ENCODE measurements at places on chromosomes 2 and 18.

GRCh38 chr2:69088466-69088865 lies 75.5 kb downstream of the ANTXR1 start:
- no peak for DNase-seq

GRCh38 chr2:161207941-161208340 lies 47.7 kb downstream of the TANK start:
- no peak for DNase-seq

GRCh38 chr18:2932247-2933181 lies 80.4 kb downstream of the LPIN2 start:
- DNase-seq, result no peak

DNA sequence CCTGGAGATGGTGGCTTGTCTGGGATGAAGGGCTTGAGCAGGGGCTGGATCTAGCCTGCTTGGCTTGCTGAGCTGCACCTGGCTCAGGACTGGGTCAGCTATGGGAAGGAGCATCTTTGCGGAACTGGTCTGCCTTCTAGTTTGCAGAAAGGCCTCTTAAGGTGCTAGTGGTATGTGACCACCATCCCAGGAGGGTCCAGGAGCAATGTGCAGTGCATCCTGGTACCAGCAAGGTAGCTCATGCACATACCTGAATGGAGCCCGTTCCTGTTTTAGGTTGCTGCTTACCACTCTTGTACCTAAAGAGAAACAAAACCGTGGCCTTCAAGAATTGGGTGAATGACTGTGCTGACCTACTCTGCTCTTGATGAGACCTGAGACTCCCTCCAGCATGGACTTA lies 118.6 kb upstream of the PELI1 start:
- DNase-seq, result no peak

GRCh38 chr18:48674758-48675351 lies 136.0 kb downstream of the CTIF start:
- DNase-seq, result no peak

DNA sequence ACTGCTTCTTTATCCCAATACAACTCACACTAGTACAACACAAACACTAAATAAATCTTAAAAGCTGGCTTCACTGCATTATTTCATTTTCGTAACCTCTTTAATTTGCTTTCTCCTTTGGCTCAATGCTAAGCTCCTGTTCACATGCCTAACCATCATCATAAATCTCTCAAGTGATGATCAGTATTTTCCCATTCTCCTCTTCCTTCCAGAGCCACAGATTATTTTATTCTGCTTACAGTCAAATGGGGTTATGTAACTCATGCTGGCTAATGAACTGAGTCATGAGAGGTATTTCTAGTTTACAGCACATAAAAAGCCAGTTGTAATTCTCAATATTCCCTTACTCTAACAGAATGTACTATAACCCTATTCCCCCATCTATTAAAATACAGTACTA lies 350.4 kb upstream of the ZC3H15 start:
- DNase-seq, result no peak

- DNase-seq, result no peak
These were observed 146.3 kb upstream of the TTC39C start for GRCh38 chr18:23868136-23868785.

DNA sequence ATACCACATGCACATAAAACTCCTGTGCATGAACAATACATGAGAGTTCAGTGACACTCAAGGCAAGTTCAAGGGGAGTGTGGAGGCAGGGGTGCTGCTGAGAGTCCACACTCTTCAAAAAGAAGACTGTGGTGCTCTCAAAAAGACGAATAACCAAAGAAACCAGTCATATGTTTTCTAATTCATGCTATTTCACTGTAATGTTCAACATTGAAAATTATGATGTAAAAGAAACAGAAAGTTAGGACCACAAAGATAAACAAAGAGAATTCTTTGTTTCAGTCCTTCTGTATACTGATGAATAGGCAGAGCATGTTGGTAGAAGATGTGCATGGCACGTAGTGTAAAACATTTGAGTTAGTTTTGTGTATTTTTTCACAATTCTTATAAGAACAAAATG lies 864.2 kb upstream of the LRATD1 start:
- no peak for DNase-seq

DNA sequence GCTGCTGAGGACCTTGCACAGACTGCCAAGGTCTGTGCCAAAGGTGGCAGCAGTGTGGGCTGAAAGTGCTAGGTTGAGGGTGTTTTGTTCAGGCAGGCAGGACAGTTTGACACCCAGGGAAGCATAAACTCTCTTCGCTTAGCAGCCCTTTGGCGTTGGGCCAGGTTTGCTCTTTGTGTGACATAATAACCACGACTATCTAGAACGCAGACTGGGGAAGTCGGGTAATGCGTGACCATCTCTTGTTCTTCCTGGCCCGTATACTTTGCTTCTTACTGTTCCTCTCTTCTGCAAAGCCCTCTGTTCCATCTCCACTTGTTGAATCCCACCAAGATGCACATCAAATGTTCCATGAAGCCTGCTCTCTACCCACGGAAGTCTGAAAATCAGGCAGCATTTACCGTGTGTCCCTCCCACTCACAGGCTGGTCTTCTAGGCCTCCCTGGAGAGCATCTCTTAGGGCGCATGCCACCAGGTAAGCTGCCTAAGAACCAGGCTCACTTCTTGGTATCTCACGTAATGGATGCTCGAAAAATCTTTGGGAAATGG lies 96.7 kb upstream of the LMAN1 start:
- DNase-seq, result no peak

DNA sequence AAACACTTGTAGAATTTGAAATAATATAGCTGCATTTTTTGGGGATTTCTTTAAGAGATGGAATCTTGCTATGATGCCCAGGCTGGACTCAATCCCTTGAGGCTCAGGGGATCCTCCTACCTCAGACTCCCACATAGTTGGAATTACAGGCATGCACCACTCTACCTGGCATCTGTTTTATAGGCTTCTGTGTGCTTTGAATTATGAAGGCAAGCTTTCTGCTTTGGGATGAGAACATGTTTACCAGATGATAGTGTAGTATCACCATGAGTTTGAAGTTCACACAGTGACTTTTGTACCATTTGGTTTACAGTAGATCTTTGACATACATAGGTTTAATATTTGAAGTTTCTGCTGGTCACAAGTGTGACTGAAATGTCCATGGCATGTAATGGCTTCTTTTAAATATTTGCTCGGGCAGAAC lies 10.7 kb downstream of the CNOT11 start:
- no peak for DNase-seq

GRCh38 chr2:68743531-68743930 lies 8.9 kb downstream of the ARHGAP25 start:
- DNase-seq, result no peak

- no peak for DNase-seq
These were observed 28.9 kb upstream of the CDH19 start for GRCh38 chr18:66632756-66633155.

DNA sequence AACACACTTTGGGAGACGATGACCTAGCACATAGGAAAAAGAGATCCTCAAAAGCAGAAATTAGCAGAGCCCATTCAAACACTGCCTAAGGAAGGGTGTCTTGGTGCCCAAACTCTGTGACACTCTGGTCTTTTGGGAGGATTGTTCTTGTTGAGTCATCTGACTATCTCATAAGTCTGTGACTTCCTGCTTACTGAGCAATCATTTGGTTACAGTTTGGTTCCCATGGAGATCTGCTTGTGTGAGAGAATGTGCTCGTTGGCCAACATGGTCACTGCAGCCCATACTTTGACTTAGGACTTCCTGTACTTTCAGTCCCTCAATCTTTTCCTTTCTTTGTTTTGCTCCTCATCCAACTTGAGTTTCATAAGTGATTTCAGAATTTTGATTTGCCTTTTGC lies 602.9 kb downstream of the NYAP2 start:
- no peak for DNase-seq

DNA sequence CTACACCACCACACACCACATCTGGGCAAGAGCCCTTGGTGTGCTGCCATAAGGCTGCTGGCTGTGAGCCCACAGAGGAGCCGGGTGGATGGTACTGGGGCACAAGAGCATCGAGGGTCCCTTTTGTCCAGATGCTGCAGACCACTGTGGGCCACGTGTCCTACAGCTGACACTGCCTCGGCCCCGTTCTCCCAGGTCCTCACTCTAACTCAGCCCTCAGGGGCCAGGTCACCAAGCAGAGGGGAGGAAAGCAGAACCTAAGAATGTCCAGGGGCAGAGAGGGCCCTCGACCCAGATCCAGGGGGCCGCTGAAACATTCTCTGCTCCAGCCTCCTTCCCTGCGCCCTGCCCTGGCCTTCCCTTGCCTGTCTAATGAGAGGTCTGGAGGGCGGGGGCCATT lies 91.7 kb upstream of the ASB18 start:
- DNase-seq, result no peak

GRCh38 chr2:105117565-105117964 lies 79.7 kb downstream of the MRPS9 start:
- no peak for DNase-seq

DNA sequence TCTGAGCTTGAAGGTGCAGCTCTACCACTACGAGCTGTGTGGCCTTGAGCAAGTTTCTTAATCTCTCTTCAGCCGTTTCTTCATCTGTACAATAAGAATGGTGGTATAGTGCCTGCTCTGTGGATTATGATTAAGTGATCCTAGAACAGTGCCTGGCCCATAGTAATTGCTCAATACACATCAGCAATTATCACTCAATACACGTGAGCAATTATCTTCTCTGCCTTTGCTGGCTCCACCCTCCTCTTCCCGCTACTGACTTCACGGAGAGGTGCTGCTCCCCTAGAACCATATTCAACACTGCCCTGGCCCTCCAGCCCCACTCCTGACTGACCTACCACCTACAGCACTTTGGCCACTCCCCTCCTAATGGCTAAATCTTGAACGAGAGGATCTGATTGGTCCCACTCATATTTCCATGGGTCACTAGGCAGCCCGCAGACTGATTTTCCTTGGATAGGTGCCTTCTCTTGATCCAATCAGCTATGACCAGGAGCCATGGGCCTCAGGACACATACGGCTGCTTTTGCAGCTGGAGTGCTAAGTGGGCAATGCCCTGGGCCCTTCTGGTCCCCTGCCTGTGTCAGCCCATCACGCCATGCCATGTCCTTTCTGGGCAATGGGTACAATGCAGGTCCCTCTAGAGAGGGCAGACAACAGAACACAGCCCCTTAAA lies 77.5 kb downstream of the STPG4 start:
- no peak for DNase-seq

DNA sequence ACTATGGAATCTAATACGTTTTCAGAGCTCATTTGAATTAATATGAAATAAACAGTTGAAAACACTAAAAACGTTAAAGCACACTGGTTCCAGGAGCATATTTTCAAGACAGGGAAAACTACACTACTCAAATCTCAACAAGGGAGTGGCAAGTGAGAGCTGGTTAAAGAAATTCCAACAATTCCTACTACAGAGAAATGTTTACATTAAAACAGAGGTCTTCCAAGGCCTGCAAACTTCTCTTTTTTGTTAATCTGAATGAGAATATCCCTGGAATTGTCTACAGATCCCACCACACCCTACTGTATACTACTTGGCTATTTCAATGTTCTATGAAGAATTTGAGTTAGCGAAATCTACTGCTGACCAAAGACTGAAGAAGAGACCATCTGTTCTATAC lies 231.5 kb downstream of the ZEB2 start:
- no peak for DNase-seq

- no peak for DNase-seq
These were observed 131.0 kb downstream of the ALPK2 start for GRCh38 chr18:58497845-58498244.

- DNase-seq, result no peak
These were observed 48.2 kb downstream of the SLC66A3 start for GRCh38 chr2:11203480-11203879.
